ENCODE measurements at places on chromosomes 2 and 18. TPM values are rescaled to one million over a fixed set of nuclear protein-coding genes. Genes with fewer than 3 reads are reported as not detected.

DNA sequence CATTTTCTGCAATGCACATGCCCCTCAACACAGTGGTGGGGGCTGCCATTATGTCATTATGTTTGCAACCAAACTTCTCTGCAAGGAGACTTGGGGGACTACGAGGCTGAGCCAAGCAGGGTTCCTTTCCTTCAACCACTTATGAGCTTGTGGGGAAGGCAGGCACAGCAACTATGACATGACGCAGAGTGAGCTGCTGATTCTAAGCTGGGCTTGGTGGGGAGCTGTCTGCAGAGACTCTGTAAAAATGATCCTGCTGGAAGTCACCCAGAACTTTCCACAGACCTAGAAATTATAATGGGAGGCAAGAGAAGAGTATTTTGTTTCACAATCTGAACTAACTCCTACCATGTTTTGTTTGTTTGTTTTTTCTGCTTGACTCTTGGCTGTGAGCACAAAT, 55.6 kb downstream of the INPP5D start:
- no peak for DNase-seq
- no peaks in the 10 kb centered on the region for H3K36me3 ChIP-seq
- no peak overlapping the region for H3K4me3 ChIP-seq
- H3K4me1 ChIP-seq: no peaks in the 10 kb centered on the region

DNA sequence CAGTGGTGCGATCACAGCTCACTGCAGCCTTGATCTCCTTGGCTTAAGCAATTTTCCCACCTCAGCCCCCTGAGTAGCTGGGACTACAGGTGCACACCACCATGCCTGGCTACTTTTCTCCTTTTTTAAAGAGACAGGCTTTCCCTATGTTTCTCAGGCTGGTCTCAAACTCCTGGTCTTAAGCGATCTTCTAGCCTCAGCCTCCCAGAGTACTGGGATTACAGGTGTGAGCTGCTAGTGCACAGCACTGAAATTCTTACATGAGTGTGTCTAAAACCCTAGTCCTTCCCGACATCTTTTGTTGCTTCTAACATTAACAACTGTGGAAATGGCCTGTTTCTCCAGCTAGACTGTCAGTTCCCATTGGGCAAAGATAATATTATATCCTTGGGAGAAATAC, 2.9 kb downstream of the UGP2 start:
- no peaks in the 10 kb centered on the region for H3K4me1 ChIP-seq
- no peaks in the 10 kb centered on the region for H3K36me3 ChIP-seq
- H3K27ac ChIP-seq: no peak overlapping the region

- H3K27ac ChIP-seq: no peak overlapping the region
- H3K4me1 ChIP-seq: no peaks in the 10 kb centered on the region
- H3K36me3 ChIP-seq: no peaks in the 10 kb centered on the region
- no peak for DNase-seq
Measured at GRCh38 chr18:72444111-72444797, 99.9 kb downstream of the CBLN2 start.

- H3K4me1 ChIP-seq: no peaks in the 10 kb centered on the region
- no peak for DNase-seq
- H3K27me3 ChIP-seq: no peaks in the 10 kb centered on the region
- H3K27ac ChIP-seq: no peak overlapping the region
- no peaks in the 10 kb centered on the region for H3K36me3 ChIP-seq
- no peak overlapping the region for H3K4me3 ChIP-seq
Measured at GRCh38 chr2:129347486-129348217, 631.8 kb upstream of the RAB6C start.

- no peaks in the 10 kb centered on the region for H3K27me3 ChIP-seq
- no peak for DNase-seq
- H3K27ac ChIP-seq: no peak overlapping the region
- no peaks in the 10 kb centered on the region for H3K4me1 ChIP-seq
- H3K4me3 ChIP-seq: no peak overlapping the region
- H3K36me3 ChIP-seq: no peaks in the 10 kb centered on the region
Measured at GRCh38 chr2:227761740-227762476, 16.2 kb downstream of the SCYGR8 start.

- no peak overlapping the region for H3K4me3 ChIP-seq
- no peaks in the 10 kb centered on the region for H3K4me1 ChIP-seq
Measured at GRCh38 chr2:23235736-23236135, 149.2 kb upstream of the KLHL29 start.

DNA sequence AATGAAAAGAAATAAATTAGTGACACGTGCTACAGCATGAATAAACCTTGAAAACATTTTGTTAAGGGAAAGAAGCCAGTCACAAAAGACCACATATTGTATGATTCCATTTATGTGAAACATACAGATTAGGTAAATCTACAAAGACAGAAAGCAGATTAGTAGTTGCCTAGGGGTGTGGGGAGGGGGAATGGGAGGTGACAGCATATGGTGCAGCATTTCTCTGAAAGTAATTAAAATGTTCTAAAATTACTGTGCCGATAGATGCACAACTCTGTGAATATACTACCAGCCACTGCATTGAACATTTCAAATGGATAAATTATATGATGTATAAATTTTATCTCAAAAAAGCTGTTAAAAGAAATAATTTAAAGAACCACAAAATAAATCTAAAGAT, 161.0 kb downstream of the TRIB2 start:
- no peak overlapping the region for H3K4me3 ChIP-seq
- no peak for DNase-seq
- H3K27me3 ChIP-seq: no peaks in the 10 kb centered on the region
- no peaks in the 10 kb centered on the region for H3K4me1 ChIP-seq

GRCh38 chr2:134550566-134551164, 168.1 kb downstream of the TMEM163 start:
- no peak overlapping the region for H3K4me3 ChIP-seq
- DNase-seq: no peak
- H3K4me1 ChIP-seq: no peaks in the 10 kb centered on the region
- H3K27me3 ChIP-seq: no peaks in the 10 kb centered on the region

The RSAD2 gene
- 4.8 TPM for total RNA-seq

The RFTN2 gene
- 21.1 TPM for total RNA-seq

DNA sequence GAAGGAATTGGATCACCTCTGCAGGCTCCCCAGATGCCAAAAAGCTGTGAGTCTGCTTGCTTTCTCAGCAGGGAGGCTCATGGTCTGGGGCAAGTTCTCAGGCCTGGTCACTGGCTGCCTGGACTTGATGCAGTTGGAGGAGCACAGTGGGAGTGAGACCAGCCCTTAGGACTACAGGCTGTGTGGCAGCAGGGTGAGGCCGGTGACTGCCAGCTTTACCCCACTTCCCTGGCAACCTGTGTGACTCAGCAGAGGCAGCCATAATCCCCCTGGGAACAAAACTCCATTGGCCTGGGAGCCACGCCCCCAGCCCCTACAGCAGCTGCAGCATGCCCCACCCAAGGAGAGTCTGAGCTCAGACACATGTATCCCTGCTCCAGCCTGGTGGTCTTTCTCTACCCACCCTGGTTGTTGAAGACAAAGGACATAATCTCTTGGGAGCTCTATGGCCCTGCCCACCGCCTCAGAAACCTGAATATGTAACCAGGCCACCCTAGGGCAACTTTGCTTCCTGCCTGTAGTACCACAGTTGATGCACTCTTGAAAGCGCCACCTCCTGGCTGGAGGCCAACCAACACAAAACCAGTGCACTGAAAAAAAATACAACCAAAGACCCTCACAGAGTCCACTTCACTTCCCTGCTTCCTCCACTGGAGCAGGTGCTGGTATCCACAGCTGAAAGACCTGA, 106.8 kb upstream of the SPATS2L start:
- no peaks in the 10 kb centered on the region for H3K27me3 ChIP-seq
- no peak overlapping the region for H3K27ac ChIP-seq
- no peaks in the 10 kb centered on the region for H3K36me3 ChIP-seq
- no peaks in the 10 kb centered on the region for H3K4me1 ChIP-seq

- H3K36me3 ChIP-seq: no peaks in the 10 kb centered on the region
- no peaks in the 10 kb centered on the region for H3K4me1 ChIP-seq
- no peak overlapping the region for H3K4me3 ChIP-seq
- no peak for DNase-seq
Measured at GRCh38 chr2:229997565-229997964, 71.2 kb downstream of the SLC16A14 start.

The ALS2 gene
- 19.7 TPM for total RNA-seq

DNA sequence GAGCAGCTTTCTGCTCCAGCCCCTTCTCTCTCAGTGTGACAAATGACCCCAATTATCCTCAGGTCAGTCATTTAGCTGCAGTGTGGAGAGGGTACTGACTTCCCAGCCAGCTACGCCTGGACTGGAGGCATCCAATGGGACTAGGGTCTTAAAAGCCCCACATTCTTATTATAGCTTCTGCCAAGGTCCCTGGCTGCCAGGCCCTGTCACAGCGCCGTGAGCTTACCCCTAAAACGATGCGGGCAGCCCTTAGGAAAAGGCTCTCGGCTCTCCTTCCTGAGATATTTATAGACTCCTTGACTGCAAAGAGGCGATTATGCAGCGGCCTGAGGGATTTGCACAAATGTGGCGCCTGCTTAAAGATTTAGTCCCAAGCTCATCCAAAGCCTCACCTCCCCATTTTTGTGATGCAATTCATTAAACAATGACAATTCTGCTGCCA, 69.2 kb upstream of the EDAR start:
- H3K4me3 ChIP-seq: no peak overlapping the region
- H3K36me3 ChIP-seq: no peaks in the 10 kb centered on the region
- H3K27ac ChIP-seq: no peak overlapping the region
- no peaks in the 10 kb centered on the region for H3K27me3 ChIP-seq
- DNase-seq: no peak

The PPP1R1C gene
- 0.59 TPM for total RNA-seq

The AOX1 gene
- 100.0 TPM for total RNA-seq

DNA sequence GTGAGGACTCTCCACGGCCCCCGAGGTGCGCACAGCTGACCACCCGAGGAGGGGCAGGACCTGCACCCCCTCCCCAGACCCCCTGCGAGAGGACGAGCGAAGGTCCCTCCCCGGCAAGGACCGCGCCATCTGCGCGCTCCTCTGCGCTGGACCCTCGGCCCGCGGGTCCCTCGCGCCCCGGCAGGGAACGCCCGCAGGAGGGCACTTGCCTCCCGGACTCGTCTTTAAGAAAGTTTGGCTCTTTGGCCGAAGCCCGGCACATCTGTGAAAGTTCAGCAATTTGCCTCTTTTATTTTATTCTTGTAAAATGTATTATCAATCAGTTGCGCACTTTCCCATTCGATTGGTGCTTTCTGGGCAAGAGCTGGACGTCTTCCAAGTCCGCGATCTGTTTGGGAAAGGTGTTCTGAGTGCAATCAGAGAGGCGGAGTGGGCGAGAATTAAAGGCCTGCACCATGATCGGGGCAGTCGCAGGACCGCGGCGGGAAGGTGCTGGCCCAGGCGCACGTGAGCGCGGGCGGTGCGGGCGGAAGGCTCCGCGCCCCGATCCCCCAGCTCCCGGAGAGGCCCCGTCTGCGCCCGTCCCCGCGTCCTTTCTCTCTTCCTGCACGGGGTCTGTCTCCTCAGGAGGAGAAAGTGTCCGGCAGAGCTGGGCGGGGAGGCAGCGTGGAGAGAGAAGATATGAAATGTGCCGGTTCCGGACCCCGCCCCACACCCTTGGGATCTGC, 1.6 kb upstream of the ALKAL2 start:
- H3K27me3 ChIP-seq: peaks cover 28% of the 10 kb centered on the region
- H3K36me3 ChIP-seq: no peaks in the 10 kb centered on the region
- H3K4me1 ChIP-seq: no peaks in the 10 kb centered on the region
- no peak overlapping the region for H3K27ac ChIP-seq

GRCh38 chr2:166163775-166164174, 36.0 kb upstream of the SCN1A start:
- H3K4me1 ChIP-seq: no peaks in the 10 kb centered on the region
- H3K36me3 ChIP-seq: no peaks in the 10 kb centered on the region
- DNase-seq: no peak
- H3K27ac ChIP-seq: no peak overlapping the region
- H3K27me3 ChIP-seq: no peaks in the 10 kb centered on the region

- no peaks in the 10 kb centered on the region for H3K4me1 ChIP-seq
- no peak overlapping the region for H3K4me3 ChIP-seq
- H3K27ac ChIP-seq: no peak overlapping the region
- no peaks in the 10 kb centered on the region for H3K27me3 ChIP-seq
- DNase-seq: no peak
Measured at GRCh38 chr2:10659898-10660568, 29.7 kb downstream of the NOL10 start.

The GRB14 gene
- total RNA-seq: 13.1 TPM

- no peaks in the 10 kb centered on the region for H3K27me3 ChIP-seq
- no peaks in the 10 kb centered on the region for H3K36me3 ChIP-seq
- no peak overlapping the region for H3K27ac ChIP-seq
- no peak overlapping the region for H3K4me3 ChIP-seq
- no peaks in the 10 kb centered on the region for H3K4me1 ChIP-seq
Measured at GRCh38 chr18:74965682-74966081, 243.3 kb downstream of the PTGR3 start.

DNA sequence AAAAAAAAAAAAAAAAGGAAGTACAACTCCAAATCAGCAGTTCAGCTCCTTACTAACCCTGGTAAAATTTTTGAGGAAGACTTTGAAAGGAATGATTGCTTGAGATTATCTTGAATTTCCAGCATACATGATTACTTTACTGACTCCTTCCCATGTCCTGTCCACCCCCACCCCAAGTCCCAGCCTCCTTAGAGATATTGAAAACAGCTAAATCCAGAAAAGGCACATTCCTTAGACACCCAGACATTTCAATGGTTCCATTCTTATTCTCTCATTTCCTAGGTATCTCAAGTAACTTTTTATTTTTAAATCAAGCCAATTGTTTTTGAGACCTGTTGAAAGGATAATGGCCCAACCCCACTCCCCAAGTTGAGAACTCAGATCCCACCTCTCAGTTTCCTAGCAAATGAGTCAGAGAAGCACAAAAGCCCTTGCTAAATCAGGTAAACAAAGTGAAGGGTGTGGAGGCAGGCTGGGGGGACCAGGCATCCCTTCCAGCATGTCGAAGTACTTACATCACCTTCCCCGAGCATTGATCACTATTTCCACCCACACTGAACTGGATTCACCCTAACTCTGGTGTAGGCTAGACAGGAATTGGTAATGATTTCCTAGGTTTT, 95.4 kb upstream of the FZD7 start:
- H3K4me1 ChIP-seq: no peaks in the 10 kb centered on the region
- no peak for DNase-seq
- H3K36me3 ChIP-seq: no peaks in the 10 kb centered on the region
- no peak overlapping the region for H3K27ac ChIP-seq
- no peaks in the 10 kb centered on the region for H3K27me3 ChIP-seq

DNA sequence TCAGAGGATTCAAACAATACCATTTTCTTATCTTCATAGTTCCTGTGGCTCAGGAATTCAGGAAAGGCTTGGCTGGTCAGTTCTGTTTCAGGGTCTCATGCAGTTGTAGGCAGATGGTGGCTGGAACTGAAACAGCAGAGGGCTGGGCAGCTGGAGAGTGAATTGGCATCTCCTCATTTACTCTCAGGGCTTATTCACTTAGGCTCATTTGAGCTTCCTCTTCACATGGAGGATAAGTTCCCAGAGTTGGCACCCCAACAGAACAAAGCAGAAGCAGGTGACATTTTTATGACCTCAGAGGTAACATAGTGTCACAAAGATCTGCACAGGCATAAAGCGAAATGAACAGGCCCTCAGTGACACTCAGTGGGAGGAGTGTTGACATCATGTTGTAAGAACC, 66.1 kb downstream of the RBBP8 start:
- peak overlapping the region; percentile 45 for H3K27ac ChIP-seq
- H3K27me3 ChIP-seq: no peaks in the 10 kb centered on the region
- H3K4me1 ChIP-seq: no peaks in the 10 kb centered on the region
- H3K4me3 ChIP-seq: no peak overlapping the region
- no peak for DNase-seq
- peaks cover 5% of the 10 kb centered on the region for H3K36me3 ChIP-seq

All from breast epithelium (tissue), 4 donors.